ENCODE measurements at places on chromosomes 2 and 18.

GRCh38 chr18:25896178-25896780, 194.1 kb downstream of the SS18 start:
- peak; percentile 31 for DNase-seq

DNA sequence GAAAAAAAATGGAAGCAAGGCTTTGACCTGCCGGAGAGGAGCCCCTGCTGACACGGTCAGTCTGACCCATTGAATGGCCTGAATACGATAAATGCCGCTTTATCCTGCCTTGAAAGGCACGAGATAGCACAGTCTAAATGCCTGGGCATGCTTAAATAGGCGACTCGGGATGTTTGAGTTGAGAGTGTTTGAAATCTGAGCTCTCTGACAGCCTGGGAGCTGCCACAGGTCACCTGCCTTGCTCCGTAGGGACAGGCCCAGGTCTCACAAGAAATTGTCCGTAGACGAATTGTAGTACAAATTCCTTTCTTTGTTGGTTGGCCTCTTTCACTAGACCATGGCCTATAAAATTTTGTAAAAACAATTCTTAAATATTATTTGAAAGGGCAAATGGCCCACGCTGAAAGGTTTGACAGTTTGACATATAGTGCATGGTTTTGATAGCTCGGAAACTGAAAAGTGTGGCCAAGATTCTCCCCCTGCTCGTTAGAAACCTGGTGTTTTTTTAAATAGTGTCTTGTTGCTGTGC, 72.8 kb downstream of the MEIS1 start:
- DNase-seq: no peak

DNA sequence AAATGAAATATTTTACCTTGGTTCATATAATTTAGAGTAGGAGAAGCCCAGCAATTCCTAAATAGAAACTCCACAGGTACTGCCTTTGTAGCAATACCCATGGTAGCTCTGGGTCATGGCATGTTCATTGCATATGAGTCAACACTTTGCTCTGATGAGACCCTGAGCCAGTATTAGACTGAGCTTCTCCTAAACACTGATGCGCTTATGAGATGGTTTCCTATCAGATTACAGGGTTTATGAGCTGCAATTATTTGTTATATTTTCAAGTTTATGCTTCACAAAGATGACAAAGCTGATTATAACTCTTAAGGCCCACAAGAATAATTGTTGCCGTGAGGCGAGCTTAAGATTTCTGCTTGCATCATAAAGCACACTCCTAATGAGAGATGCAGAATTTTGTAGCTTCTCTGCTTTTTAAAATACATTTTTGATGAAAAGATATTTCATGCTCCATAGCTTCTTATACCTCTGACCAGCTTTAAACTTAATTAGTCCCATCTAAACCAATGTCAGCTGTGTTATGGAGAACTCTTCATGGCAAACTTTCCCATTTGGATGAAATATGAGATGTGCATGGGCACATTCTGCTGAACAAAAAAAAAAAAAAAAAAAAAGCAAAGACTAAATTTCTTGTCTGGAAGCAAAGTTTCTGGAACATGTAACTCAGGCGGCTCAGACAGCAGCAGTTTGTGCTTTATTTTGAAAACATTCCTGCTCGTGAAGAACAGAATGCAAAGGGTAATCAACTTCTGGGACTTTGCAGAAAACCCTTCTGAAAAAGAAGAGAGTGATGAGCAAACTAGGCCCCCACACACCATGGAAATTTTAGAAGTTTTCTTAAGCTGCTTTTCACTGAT, 162.6 kb downstream of the KCNE4 start:
- DNase-seq: no peak

DNA sequence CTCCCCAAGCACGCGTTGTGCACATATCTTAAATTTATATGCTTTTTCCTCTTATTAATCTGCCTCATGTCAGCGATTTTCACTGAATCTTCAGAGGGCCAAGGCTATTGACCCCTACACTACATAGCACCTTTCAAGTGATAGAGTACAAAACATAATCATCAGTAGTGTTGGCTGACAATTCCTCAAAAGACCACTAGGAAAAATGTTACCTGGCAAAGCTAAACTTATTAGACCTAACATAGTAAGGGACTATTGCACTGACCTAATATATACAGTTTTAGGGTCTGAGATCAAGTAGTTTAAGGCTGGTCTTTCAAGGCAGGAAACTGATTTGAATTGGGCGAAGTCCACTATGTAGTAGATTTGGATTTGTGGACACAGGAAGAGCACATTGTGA, 244.2 kb upstream of the ZC3H15 start:
- DNase-seq: no peak

GRCh38 chr2:7900593-7900992, 781.3 kb upstream of the ID2 start:
- no peak for DNase-seq

- no peak for DNase-seq
Measured at GRCh38 chr2:165631089-165631488, 161.6 kb downstream of the CSRNP3 start.

DNA sequence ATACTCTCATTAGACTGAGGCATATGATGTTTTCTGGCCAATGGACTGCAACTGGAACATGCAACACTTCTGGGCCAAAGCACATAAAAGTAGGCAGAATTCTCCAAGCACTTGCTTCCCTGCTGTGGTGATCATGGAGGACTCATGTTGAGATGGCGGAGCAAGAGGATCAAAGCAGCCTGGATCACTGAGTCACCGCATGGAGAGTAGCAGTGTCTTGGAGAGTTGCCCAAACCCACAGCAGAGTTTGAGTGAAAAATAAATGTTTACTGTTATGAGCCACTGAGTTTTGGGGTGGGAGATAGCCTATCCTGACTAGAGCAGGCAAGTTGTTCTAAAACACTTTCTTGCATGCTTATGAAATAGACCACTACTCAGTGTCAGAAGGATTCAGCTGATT, 359.5 kb downstream of the ZNF521 start:
- no peak for DNase-seq

GRCh38 chr2:38095996-38096861, 20.3 kb upstream of the CYP1B1 start:
- peak; percentile 79 for DNase-seq

GRCh38 chr18:9038277-9038871, 64.1 kb upstream of the NDUFV2 start:
- no peak for DNase-seq

- no peak for DNase-seq
Measured at GRCh38 chr2:36404754-36405153, 49.2 kb downstream of the CRIM1 start.

GRCh38 chr2:217944923-217945322, 57.9 kb downstream of the TNS1 start:
- DNase-seq: no peak

DNA sequence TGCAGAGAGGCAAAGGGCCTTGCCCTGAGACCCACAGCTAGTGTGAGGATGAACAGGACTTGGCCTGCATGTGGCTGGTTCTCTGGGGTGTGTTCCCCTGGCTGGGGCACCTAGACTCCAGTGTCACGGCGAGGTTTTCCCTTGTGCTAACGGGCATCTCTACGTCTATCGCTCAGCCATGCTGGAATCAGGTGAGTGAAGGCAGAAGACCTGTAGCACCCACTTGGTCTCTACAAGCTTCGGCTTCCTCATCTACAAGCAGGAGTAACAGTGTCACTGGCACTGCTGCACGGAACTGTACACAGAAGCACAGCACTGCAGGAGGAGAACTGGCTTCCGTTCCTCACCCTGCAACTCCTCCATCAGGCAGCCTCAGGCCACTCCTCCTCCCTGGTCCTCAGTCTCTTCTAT, 30.6 kb downstream of the HS1BP3 start:
- no peak for DNase-seq

- DNase-seq: peak; percentile 42
Measured at GRCh38 chr18:43662657-43663056, 385.4 kb upstream of the SYT4 start.

DNA sequence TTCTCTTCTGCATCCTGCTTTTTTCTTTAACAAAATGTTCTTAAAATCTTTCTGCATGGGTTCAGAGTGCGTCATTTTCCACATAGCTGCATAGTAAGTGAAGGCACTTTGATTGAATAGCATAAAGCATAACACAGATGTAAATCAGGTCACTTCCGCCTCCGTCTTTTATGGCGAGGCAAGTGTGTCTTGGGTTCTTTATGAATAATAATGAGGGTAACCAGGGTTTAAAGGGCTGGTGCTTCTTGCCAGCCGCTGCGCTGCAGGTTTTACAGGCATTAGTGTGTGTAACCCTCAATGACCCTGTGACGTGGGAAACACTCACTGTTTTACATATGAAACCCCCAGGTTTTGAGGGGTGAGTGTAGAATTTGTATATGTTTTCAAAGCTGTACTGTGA, 164.2 kb downstream of the MYT1L start:
- no peak for DNase-seq

GRCh38 chr2:106078096-106078495, 116.0 kb downstream of the UXS1 start:
- no peak for DNase-seq

- no peak for DNase-seq
Measured at GRCh38 chr2:135685361-135685760, 56.3 kb upstream of the UBXN4 start.

GRCh38 chr18:79516441-79516931, 120.8 kb downstream of the NFATC1 start:
- no peak for DNase-seq

- DNase-seq: no peak
Measured at GRCh38 chr2:166609183-166609959, 115.3 kb upstream of the SCN7A start.

- DNase-seq: no peak
Measured at GRCh38 chr2:69680001-69680675, 36.6 kb upstream of the AAK1 start.

- no peak for DNase-seq
Measured at GRCh38 chr2:120596191-120596811, 139.4 kb upstream of the GLI2 start.

Measured in AG09319 (cell line).